ENCODE measurements at places on chromosomes 7 and 10. TPM values are rescaled to one million over a fixed set of nuclear protein-coding genes. Genes with fewer than 3 reads are reported as not detected.
A peak's percentile ranks its signal among the peaks of the same experiment; 100 is the strongest.

GRCh38 chr7:149293338-149293737, 31.3 kb downstream of the ZNF783 start:
- DNase-seq, result no peak

Gene AKR1C4
- not detected for total RNA-seq

Gene GIMAP5
- total RNA-seq, result not detected

Gene ITGA8
- 7.6 TPM for total RNA-seq

- no peak for DNase-seq
These were observed 462.5 kb downstream of the PLXNA4 start for GRCh38 chr7:132113536-132114371.

DNA sequence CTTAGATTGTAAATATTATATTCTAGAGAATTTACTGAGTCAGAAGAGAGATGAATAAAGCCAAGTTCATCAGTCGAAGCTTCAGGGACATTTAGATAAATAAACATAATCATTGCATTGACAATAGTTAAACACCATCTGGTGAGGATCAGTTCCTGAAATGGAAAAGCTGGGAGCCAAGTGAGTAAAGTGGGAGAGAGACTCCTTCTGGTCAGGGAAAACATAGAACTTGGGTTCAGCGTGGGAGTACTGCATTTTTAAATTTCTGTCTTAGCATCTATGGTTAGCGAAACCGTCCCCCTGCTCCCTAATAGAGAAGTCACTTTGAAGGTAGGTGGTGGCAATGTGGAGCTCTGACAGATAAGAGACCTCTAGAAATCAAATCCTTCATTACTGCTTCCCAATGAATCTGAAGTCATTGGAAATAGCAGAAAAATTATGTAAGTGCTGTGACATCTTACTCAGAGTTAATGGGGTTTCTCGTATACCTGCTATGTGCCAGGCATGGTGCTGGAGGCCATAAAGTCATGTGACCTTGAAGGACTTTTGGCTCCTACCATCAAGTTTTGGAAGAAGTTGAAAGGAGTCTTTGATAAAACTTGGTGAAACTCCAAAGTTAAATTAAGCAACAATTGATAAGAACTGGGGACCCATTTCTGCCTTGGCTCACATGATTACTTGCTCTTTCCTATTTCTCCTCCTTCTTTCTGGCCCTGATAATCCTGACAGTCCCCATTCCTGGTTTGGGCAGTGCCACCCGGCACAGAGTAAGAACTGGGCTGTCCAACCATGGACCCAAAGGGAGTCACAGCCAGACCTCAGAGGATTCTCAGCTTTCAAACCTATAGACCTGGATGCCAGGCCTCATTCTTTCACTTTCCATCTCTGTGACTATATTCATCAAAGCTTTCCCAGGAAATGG, 211.2 kb downstream of the C7orf25 start:
- no peak for DNase-seq

DNA sequence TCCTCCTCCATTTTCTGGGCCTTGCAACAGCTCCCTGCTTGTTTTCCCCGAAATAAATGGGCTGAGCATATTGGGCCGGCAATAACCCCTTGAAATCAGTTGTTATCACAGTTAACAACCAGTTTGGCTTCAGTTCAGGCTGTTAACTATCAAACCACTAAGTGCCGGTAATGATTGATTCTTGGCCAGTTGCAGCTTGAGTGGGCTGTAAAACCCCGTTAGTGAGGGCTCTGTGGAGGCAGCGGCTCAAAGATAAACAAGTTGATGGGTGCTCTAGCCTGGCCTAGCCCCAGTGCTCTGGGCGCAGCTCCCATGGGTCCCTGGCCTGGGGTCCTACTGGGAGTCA, 8.3 kb downstream of the FGF8 start:
- DNase-seq, result no peak

- DNase-seq, result no peak
These were observed 47.2 kb downstream of the GOLGA7B start for GRCh38 chr10:97896756-97897358.

Gene PON3
- not detected for total RNA-seq

- peak; percentile 34 for DNase-seq
These were observed 1.5 kb downstream of the MKLN1 start for GRCh38 chr7:131329176-131329570.

DNA sequence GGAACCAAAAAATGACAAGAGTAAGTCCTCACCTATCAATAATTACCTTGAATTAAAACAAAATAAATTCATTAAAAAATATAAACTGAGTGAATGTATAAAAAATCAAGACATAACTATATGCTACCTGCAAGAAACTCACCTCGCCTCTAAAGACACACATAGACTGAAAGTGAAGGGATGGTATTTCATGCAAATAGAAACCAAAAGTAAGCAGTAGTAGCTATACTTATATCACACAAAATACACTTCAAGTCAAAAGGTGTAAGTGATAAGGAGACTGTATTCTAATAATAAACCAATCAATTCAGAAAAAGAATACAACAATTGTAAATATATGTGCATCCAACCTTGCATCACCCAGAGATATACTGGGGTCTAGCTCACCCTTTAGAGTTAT, 332.6 kb downstream of the SH2D4B start:
- no peak for DNase-seq

Gene C10orf67
- not detected for total RNA-seq

GRCh38 chr7:120986650-120987049, 1.9 kb upstream of the CPED1 start:
- no peak for DNase-seq

DNA sequence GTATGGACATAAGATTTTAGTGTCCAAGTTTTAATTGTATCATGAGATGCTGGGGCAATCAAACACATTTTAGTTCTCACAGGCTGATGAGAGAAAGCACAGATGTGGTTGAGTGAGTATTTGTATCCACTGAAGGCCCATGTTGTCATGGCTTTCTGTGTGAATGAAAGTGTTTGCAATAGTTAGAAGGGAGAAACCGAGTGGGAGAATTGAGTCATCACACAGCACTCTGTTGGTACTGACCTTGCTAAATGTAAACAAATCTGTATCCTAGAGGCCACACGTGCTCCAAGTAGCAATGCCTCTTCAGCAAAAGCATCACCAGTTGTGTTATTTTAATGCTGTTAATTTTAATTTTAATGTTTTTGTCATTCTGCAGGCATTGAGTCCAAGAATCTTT, 121.2 kb downstream of the EMX2 start:
- DNase-seq, result peak; percentile 37

DNA sequence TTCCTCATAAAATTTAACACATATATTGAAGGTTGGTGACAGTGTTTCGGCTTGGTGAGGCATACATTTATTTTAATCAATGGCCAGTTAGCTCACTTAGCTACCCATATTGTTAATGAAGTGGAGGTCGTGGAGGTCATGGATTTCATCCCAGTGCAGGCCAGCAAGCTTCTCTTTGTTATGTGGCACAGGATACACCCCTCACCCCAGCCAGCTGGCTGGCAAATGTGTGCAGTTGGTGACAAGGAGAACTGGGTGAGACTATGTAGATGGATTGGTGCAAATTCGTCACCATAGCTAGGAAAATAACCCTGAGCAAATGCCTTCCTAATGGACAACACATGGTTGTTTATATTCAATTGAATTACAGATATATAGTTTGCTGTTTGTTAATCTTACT, 50.5 kb upstream of the FOXP2 start:
- no peak for DNase-seq

DNA sequence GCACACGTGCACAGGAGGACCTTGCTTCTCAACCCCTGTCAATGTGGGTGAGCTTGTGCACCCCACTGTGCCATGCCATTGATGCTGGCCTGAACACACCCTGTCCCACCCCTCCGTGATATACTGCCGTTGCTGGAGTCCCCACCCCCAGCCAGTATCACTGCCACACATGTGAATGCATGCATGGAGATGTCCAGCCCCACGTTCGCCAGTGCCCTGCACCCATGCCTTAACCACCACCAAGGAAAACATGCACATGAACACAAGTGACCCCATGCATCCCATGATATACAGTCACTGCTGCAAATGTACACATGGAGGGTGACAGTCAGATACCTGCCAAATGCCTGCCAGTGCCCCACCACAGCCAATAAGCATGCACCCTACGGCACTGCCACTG, 692.5 kb upstream of the ZWINT start:
- no peak for DNase-seq

Data from RPMI7951 (cell line).